ENCODE measurements at places on chromosomes 6 and 20.
A peak's percentile ranks its signal among the peaks of the same experiment; 100 is the strongest.

DNA sequence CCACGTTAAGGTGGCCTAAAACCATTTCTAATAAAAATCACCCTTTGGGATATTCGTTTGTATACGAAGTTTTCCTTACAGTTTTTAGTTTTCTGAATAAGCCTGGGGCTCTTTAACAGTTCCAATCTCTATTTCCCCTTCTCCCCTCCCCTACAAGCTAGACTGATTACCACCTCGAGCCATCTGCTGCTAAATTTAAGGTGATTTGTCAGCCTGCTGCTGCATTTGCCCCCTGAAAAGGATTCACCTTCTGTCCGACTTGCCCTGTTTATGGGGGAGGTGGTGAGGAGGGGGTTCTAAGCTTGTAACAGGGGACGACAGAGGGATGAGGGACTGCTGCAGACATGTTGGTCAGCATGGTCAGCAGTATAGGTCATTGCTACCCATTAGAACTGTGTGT lies 146.3 kb downstream of the JARID2 start:
- DNase-seq, result no peak

DNA sequence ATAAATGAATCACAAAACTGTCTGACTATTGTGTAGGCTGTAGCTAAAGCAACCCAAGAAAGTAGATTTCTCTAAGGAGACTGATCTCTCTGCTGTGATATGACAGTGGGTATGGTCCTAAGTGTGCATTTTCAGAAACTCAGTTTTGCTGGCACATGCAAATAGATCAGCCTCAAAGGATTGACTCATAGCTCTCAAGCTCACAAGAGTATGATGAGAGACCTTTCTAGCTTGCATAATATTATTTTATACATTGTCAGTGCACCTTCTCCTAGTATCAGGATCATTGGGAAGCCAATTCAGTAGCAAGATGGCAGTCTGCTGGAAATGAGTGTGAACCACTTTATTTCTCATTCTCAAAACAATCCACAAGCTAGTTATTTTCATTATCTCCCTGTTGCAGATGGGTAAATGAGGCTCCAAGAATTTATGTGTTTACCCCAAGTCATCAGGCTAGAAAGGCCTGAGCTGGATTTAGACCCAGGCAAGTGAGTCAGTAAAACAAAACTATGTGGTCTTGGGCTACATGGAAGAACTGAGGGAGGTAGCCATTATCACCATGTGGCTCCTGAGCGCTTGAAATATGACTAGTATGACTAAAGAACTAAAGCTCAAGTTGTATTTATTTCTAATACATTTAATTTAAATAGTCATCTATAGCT lies 27.9 kb upstream of the PLCB4 start:
- no peak for DNase-seq

DNA sequence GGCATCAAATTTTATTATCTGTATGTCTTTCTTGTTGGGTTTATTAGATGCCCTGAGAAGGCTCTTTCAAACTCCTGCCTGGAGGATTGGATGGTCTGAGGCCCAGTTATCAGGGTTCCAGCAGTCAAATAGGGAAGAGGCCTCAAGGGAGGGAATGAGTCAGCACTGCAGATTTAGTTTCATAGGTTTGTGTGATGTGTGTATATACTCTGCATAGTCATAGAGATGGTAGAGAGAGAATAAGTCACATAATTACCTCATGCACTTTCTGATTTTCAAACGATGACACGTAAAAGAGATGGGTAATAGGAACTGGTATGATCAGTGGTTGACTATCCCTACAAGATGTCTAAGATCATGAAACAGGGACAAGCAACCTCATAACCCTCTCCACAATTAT lies 82.1 kb downstream of the ADAT2 start:
- no peak for DNase-seq

DNA sequence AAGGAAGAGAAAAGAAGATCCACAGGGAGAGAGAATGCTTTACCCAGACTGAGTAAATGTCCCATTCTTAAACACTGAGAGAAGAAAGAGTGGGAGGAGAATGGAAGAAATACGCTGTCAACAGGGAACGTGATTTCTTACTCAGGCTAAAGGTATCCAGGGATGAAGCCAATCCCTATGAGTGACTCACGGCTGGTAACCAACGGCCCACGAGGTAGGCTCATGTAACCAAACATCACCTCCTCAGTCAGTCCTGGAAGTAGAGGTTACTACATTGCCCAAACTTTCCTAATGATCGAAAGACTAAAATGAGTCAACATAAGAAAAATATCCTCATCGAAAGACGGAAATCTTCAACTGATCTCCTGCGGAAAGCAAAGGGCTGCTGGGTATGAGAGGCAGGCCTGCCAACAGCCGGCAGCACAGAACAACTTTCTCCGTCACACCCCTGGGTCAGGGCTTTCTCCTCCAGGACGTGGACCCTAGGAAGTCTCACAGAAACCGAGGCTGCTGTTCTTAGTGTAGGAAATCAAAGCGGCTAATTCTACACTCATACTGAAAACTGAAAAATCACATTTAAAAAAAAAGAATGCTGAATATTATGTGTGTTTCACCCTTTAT lies 292.6 kb downstream of the GMDS start:
- no peak for DNase-seq

GRCh38 chr6:16956361-16956760 lies 145.5 kb upstream of the STMND1 start:
- DNase-seq, result no peak

DNA sequence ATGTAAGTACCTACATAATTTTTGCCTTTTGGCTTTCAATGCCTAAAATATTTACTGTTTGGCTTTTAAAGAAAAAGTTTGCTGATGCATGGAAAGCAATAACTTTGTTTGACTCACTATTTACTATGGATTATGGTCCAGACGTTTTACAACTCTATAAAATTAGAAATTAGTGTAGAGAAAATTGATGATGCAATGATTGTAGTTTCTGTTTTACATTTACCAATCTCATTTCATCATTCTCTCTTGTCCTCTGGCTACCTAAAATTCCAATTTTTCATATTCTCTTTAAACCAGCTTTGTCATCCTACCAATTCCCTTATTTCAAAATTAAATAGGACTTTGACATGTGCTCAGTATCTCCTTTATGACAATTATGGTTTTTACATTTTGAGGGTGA lies 131.0 kb downstream of the IMPG1 start:
- no peak for DNase-seq

- no peak for DNase-seq
Measured at GRCh38 chr20:42173440-42173839, 555.3 kb upstream of the CHD6 start.

DNA sequence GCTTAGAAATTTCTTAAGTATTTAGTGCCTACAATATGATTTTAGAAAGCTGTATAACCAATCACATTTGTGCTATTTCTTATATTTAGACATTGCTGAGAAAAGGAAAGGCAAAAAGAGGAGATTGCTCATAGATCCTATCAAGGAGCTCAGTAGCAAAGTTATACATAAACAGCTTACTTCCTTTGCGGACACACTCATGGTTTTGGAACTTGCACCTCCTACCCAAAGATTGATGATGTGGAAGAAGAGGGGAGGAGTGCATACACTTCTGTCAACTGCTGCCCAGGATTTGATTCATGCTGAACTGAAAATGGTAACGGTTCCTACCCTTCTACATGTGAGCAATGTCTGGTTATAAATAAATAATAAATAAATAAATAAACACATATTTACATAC lies 16.7 kb downstream of the RAD21L1 start:
- DNase-seq, result no peak

DNA sequence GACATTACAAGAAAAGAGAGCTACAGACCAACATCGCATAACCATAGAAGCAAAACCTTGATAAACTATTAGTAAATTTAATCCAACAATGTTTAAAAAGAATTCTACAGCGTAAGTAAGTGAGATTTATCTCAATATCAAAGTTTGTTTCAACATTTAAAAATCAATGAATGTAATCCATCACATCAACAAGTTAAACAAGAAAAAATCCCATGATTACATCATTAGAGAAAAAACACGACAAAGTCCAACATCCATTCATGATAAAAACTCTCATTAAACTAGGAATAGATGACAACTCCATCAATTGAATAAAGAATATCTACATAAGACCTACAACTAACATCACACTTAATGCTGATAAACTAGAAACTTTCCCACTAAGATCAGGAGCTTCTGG lies 239.0 kb upstream of the GGTLC1 start:
- DNase-seq, result no peak

DNA sequence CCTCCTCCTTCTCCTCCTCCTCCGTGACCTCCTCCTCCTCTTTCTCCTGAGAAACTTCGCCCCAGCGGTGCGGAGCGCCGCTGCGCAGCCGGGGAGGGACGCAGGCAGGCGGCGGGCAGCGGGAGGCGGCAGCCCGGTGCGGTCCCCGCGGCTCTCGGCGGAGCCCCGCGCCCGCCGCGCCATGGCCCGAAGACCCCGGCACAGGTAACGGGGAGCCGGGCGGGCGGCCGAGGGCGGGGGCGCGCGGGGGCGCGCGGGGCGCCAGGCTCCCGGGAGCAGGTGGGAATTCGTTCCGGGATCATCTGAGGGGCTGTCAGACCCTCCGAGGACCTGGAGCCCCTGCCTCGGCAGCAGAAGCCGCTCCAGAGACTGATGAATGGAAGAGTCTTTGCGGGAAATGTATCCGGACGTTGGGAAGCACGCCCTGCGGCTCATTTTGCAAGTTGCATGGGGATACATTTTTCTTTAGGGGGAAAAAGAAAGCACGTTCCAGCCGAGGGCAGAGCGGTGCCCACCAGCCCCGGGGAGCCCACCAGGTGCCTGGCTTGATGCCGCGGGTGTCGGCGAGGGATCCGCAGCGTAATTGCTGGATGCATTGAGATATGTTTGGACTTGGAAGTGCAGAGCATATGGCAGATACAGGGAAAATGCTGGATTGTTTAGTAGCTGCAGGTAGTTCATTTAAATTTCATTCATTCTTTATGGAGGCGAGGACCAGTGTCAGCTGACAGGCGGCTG lies 394 bp downstream of the MYB start:
- DNase-seq, result no peak

DNA sequence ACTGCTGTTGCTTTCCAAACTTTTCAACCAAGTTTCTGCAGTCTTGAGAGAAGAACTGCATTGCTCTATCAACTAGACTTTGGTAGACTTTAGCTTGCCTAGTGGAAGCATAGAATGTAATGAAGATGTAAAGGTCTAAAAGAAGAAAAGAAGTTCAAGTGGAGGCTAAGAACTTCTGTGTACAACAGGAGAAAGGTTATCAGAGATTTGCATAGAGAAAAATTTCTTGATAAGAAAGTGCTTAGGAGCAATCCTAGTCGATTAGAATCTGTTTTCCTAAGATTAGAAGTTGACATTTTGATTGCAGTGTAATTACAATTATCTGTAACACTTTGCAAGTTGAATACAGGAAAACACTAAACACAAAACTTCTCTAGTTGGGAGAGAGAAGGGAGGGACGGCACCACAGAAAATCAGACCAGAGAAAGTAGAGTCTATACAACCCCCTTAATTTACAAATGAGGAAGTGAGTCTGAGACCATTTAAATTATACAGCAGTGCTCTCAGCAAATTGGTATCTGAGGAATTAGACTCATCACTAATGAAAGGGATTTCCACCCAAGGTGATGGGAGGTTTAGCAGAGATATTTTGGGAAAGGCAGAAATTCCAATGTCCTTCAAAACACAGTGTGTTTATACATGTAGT lies 194.3 kb upstream of the MARCKS start:
- DNase-seq, result no peak

GRCh38 chr20:645318-646106 lies 7.5 kb downstream of the SRXN1 start:
- DNase-seq, result peak; percentile 72

DNA sequence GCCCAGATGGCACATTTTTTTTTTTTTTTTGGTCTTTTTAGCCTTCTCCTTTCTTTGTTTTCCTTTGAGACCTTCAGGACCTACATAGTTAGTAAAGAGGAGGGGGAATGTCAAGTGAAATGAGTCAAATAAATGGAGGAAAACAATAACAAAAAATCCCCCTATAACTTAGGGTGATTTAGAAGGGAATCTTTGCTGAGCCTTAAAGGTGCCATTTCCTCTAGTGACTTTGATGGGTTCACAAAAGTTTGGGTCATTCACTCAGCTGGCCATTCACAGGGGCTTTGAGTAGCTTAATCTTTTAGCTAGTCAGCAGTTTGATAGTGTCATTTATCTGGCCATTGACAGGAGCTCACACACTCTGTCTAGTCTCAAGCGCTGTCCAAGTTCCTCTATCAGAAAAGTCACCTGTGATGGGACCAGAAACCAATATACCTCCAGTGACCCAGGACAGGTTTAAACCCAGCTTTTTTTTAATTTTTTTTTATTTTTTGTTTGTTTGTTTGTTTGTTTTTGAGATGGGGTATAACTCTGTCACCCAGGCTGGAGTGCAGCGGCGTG lies 275.1 kb upstream of the PRDM1 start:
- no peak for DNase-seq

GRCh38 chr6:1585669-1586049 lies 24.1 kb upstream of the FOXC1 start:
- DNase-seq, result no peak

- DNase-seq, result peak; percentile 59
Measured at GRCh38 chr20:62617711-62618483, 24.4 kb upstream of the SLCO4A1 start.

- DNase-seq, result no peak
Measured at GRCh38 chr6:49855221-49855620, 11.1 kb downstream of the CRISP1 start.

- no peak for DNase-seq
Measured at GRCh38 chr6:339480-339879, 47.2 kb downstream of the DUSP22 start.

- DNase-seq, result no peak
Measured at GRCh38 chr6:41028561-41029412, 10.2 kb downstream of the UNC5CL start.

GRCh38 chr20:47257771-47258170 lies 98.7 kb downstream of the ZMYND8 start:
- no peak for DNase-seq

DNA sequence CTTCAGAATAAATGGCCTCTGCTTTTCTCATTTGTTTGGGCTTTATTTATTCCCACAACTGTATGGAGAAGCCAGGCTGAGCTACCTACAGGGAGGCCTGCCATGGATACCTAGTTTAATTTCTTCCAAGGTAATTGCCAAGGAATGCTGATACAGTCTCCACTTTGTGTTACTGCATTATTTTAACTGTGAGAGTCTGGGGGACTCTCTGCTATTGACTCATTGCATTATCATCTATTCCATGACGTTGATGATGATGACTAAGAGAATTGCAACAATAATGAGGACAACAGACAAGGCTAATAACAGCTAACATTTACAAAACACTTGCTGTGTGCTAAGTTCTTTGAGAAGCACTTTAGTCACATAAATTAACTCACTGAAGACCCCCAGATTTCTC lies 88.3 kb upstream of the COL21A1 start:
- no peak for DNase-seq

- DNase-seq, result no peak
Measured at GRCh38 chr6:6584310-6585002, 4.1 kb upstream of the LY86 start.

DNA sequence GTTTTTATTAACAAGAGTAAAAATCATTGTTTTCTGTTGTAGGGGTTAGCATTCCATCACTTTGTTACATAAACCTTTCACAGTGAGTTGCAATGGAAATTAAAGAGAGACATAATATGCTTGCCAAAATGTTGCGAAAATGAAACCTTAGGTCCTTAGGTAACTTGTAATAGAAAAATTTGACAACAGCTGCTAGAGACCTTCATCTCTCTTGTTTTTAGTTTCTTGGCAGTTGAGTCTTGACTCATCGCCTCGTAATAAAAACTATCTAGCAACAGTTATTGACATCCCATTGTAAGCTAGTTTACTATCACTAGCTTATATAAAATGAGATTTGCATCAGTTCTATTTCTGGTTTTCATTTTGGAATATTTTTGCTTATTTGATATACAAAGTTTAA lies 179.0 kb upstream of the MMS22L start:
- no peak for DNase-seq

- DNase-seq, result no peak
Measured at GRCh38 chr20:2365666-2366065, 15.0 kb upstream of the TGM6 start.

All from activated T-cell treated with anti-CD3 and anti-CD28 coated beads for 48 hours (primary cell).